CD4-positive, alpha-beta T cell (primary cell): ENCODE measurements at places on chromosomes 3 and 15.

- no peak for DNase-seq
Measured at GRCh38 chr3:34258271-34258998, 460.0 kb downstream of the PDCD6IP start.

DNA sequence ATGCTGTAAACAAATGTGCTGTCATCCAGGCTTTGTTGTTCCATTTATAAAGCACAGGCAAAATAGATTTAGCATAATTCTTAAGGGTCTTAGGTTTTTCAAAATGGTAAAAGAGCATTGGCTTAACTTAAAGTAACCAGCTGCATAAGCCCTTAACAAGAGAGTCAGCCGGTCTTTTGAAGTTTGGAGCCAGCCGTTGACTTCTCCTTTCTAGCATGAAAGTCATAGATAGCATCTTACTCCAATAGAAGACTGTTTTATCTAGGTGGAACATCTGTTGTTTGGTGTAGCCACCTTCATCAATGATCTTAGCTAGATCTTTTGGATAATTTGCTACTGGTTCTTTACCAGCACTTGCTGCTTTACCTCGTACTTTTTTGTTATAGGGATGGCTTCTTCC, 297.5 kb upstream of the DCBLD2 start:
- DNase-seq: no peak

DNA sequence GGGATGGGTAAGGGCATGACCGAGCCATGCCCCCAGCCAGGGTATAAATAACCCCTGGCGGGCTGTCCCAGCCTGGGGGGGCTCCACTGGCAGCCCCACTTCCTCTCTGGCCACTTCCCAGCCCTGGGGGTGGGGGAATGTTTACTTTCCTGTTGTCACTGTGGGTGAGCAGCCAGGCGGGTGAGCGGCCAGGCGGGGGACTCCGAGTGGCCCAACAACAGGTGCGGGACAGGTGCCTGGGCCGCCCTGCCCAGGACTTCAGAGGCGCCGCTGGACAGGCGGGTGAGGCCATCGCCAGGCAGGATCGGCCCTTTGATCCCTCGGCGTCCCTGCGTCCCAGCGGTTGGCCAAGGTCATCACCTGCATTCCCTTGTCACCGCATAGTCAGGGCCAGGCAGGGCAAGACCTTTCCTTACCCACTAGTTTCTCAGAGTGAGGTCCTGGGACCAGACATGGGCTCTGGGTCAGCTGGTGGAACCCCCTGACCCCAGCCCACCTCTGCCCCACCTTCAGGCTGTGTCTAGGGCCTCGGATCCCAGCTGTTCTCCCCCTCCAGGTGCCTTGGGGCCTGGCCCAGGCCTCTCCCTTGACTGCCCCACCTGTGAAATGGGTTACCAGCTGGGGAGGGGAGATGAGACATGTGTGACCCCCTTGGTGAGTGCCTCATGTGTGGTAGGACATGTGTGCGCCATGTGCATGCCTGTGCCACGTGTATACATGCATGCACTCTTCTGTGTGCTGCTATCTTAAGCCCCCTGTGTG, 16.6 kb downstream of the SEMA3F start:
- no peak for DNase-seq

GRCh38 chr3:187011915-187012314, 81.6 kb downstream of the ST6GAL1 start:
- no peak for DNase-seq

GRCh38 chr3:138950006-138950644, 3.1 kb downstream of the FOXL2NB start:
- DNase-seq: no peak

- DNase-seq: peak; percentile 34
Measured at GRCh38 chr15:78507831-78508160, 419 bp downstream of the HYKK start.

DNA sequence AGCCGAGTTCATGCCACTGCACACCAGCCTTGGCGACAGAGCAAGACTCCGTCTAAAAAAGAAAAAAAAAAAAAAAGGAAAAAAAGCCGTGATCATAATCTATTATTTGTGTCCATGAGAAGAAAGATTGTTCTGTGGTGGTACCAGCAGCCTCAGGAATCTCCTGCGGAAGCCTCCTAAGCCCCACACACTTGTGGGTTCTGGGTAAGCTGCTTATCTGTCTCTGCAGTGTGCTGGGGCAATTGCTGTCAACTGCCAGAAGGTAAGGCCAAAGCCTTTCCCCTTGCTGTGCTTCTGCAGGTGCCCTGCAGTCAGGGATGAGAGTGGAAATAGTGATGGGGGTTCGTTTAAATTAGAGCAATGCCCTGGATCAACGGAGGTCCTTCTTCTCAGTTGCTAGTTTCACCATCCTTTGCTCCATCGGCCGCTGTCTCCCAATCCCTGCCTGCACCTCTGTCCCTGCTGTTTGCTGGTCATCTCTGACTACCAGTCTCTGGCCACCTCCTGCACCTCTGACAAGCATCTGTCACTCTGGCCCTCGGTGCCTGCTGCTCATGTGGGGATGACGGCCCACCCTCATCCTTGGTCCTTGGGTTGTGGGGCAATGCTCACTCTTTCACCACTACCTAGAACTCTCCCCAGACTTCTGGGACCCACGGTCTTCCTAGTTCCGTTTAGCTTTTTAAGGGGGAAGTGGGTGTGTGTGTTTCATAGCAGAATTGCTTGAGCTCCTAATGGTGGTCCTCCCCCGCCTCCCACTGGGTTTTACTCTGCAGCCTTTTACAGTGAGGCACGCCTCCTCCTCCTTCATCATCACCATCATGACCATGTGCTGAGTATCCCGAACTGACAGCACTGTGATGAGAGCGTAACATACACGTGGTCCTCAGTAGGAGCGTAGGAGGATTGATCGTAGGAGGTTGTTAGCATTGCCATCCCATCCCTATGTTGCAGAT, 25.5 kb downstream of the CHRD start:
- no peak for DNase-seq

DNA sequence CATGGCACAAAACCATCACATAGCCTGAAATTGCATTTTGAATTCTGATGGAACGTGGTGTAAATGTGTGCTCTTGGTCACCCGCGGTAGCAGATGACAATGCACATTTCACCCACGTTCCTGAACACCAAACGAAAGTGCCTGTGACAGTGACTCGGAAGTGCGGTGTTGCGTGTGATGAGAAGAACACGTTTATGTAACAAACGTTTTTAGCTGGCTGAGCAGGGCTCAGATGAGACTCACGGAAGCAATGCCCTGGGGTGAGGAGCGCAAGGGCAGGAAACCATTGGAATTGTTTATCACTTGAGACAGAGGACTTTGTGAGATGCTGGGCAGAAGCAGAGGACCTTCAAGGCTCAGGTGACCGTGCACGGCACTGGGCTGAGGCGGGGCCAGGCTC, 449.2 kb upstream of the CFAP20DC start:
- no peak for DNase-seq

DNA sequence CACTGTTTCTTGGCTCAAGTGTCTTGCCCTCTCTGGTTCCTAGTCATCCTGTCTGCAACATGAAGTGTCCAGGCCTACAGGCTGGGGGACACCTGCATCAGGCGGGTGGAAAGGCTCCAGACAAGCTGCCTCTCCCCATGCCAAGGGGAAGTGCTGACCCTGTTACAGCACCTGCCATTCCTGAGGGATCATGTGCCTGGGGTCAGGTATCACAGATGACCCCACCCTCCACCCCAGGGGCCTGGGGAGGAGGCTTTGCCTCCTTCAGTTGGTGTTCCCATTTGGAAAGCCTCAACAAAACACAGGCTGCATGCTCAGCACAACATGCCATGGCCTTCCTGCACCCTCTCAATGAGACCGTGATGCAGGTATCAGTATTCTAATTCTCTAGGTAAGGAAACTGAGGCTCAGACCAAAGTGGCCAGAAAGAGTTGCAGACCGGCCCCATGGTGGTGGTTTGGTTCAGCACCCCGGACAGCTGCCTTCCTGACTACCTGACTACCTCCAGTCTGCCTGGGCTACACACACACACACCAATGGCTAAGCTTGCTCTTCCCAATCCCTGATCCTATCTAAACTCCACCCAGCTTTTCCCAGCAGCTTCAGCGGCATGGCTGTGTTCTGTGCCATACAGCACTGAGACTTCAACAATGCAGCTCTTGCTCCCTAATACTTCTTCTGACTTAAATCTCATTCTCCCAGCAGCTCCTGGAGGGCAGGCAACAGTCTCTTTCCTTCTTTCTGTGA, 69.7 kb upstream of the LINGO1 start:
- no peak for DNase-seq

DNA sequence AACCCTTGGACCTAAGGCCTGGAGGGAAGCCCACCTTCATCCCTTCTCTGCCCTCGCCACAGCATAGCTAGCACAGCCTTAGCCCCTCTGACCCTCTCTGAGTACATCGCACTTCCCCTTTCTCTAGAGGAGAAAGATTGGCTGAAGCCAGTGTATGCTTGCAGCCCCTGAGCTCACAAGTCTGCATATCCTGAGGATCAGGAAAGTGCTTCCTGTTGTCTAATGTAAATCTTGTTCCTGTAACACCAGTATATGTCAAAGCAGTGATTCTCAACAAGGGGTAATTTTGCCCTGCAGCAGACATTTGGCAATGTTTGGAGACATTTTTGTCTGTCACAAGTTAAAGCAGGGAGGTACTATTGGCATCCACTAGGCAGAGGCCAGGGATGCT, 2.2 kb upstream of the PRKCD start:
- no peak for DNase-seq

GRCh38 chr3:152835601-152836102, 721 bp downstream of the P2RY1 start:
- DNase-seq: no peak

GRCh38 chr3:37979541-37980461, 10.8 kb upstream of the VILL start:
- DNase-seq: no peak

GRCh38 chr3:78647726-78648125, 1120.1 kb downstream of the ROBO1 start:
- DNase-seq: no peak

GRCh38 chr3:191753196-191753595, 292.2 kb downstream of the PYDC2 start:
- no peak for DNase-seq

GRCh38 chr3:12708584-12709192, 44.8 kb upstream of the RAF1 start:
- DNase-seq: no peak

GRCh38 chr3:122996038-122996580, 31.5 kb downstream of the SEMA5B start:
- DNase-seq: no peak

DNA sequence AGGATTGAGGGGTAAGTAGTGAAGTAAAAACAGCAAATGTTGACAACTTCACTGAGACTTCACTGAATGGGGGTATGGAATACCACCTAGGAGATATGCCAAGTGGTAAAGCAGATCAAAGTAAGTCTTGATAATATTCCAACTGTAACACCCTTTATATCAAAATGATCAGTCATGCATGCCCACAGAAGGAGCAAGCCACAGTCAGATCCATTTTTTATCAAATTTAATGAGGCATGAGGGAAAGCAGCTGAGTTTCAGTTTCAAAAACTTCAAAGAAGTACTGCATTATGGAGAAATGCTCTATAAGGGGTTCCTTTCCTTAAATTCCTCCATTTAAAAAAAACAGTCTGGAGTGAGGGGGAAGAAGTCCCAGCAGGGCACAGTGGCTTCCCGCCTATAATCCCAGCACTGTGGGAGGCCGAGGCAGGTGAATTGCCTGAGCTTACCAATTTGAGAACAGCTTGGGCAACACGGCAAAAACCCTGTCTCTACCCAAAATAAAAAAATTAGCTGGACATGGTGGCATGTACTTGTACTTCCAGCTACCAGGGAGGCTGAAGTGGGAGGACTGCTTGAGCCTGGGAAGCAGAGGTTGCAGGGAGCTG, 56.9 kb downstream of the TJP1 start:
- DNase-seq: no peak

- no peak for DNase-seq
Measured at GRCh38 chr15:87860743-87861142, 395.8 kb downstream of the NTRK3 start.

GRCh38 chr15:101669744-101670143, 17.6 kb upstream of the TM2D3 start:
- DNase-seq: no peak

GRCh38 chr3:71446260-71446659, 137.3 kb downstream of the FOXP1 start:
- no peak for DNase-seq

GRCh38 chr3:174159604-174160003, 699.5 kb upstream of the NAALADL2 start:
- no peak for DNase-seq

DNA sequence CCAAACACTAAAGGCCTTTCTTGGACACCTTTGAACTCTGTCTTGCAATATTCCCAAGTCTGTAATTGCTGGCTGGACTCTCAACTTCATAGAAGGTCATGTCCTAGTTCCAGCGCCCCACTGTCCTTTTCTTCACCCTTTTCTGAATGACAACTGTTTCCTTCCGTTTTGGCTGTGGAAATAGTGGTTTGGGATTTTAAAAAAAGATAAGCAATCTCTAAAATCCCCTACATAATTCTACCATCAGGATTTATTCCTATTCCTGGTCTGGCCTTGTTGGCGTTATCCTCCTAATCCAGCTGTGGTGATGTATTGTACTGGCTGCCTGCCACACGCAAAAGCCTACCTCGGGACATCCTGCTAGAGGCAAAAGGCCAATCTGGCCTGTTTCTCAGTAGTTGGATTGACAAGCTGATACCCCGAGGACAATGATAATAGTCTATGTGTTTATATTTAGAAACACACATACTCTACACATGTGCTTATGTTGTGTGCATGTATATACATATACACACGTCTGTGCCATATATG, 440.3 kb upstream of the DPH6 start:
- no peak for DNase-seq

DNA sequence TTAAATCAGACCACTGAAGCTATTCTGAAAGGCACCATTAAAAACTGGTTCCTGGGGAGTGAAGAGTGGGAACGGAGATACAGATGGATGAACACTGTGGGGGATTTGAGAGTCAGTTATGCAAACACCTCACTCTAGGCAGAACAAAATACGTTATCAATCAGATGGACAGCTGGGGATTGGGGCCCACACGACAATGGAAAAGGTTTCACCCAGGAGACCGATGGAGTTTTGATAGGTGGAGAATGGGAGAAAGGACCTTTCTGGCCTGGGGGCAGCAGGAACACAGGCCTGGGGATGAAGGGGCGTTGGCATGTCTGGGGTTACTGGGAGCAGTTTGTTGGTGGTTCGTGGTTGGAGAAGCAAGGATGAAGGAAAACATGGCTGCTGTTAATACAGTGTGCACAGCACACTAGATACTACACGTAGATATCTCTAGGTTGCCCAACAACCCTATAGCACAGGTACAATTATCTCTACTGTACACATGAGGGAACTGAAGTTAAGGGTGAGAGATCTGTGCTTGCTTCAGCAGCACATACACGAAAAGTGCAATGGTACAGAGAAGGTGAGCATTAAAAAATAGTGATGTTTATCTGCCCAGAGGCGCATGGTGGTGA, 16.5 kb downstream of the ST6GAL1 start:
- no peak for DNase-seq

- DNase-seq: no peak
Measured at GRCh38 chr15:45181491-45182285, 6.1 kb downstream of the SHF start.

DNA sequence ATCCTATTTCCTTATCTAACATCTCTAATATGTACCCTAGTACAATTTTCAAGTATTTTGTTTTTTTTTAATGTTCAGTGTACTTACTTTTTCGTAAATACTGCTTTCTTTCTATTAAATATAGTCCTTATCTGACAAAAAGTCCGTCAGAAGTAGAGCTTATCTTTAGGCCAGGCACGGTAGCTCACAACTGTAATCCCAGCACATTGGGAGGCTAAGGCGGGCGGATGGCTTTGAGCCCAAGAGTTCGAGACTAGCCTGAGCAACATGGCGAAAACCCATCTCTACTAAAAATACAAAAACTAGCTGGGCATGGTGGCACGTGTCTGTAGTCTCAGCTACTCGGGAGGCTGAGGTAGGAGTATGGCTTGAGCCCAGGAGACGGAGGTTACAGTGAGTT, 41.1 kb downstream of the USP3 start:
- DNase-seq: no peak

- DNase-seq: no peak
Measured at GRCh38 chr15:67068710-67069400, 3.5 kb downstream of the SMAD3 start.
